ENCODE measurements at places on chromosomes 1 and 21.

DNA sequence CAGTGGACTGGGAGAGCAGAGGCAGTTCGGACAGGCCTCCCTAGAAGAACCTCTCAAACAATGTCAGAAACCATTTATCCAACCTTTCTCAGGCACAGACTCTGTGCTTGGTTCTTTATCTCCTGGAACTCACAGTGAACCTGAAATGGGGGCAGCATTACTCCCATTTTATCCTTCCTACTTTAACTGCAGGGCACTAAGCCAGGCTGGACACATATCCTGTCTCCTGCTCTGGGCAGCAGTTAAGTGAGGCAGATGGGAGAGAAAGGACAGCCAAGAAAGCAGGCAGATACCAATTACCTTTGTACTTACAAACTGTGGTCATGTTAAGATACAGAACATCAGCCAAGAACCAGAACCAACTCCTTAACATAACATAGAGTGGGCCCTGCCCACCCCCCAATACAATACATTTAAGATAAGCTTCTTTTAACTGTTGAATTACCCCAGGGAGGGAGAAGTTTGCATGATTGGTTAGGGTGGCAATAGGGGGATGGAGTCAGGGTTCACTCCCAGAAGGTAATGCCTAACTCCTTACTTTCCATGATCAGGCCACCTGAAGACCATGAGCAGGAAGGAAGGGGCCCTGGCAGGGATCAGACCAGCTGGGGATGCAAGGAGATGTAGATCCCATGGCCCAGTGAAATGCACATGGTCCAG is 10.9 kb downstream of the KDF1 start:
- no peak for DNase-seq
- H3K27ac ChIP-seq = peak overlapping the region; percentile 26
- H3K4me3 ChIP-seq = no peak overlapping the region

DNA sequence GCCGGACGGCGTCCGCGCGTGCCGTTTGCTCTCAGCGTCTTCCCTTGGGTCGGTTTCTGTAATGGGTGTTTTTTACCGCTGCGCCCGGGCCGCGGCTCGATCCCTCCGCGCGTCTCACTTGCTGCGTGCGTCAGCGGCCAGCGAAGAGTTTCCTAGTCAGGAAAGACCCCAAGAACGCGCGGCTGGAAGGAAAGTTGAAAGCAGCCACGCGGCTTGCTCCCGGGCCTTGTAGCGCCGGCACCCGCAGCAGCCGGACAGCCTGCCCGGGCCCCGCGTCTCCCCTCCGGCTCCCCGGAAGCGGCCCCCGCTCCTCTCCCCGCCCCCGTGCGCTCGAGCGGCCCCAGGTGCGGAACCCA is 159.8 kb downstream of the RUNX1 start:
- 0 out of 2 replicates have a peak, but pooled peaks cover 2% of the 10 kb centered on the region for H3K27me3 ChIP-seq
- no peak for DNase-seq
- no peaks in the 10 kb centered on the region for H3K4me1 ChIP-seq
- H3K4me3 ChIP-seq = peak overlapping the region; percentile 65
- no peaks in the 10 kb centered on the region for H3K36me3 ChIP-seq
- H3K27ac ChIP-seq = peak overlapping the region; percentile 65

- peaks cover 3% of the 10 kb centered on the region for H3K4me1 ChIP-seq
- no peaks in the 10 kb centered on the region for H3K36me3 ChIP-seq
- no peak overlapping the region for H3K27ac ChIP-seq
- no peak for DNase-seq
- no peak overlapping the region for H3K4me3 ChIP-seq
Observed at GRCh38 chr1:16503494-16503893, 10.6 kb downstream of the RNU1-1 start.

- no peaks in the 10 kb centered on the region for H3K4me1 ChIP-seq
- peaks cover 25% of the 10 kb centered on the region for H3K36me3 ChIP-seq
- H3K27ac ChIP-seq = no peak overlapping the region
- no peak overlapping the region for H3K4me3 ChIP-seq
- H3K27me3 ChIP-seq = no peaks in the 10 kb centered on the region
Observed at GRCh38 chr1:32797456-32797855, 19.7 kb downstream of the YARS1 start.

- H3K36me3 ChIP-seq = no peaks in the 10 kb centered on the region
- H3K27me3 ChIP-seq = no peaks in the 10 kb centered on the region
- H3K4me3 ChIP-seq = no peak overlapping the region
- no peaks in the 10 kb centered on the region for H3K4me1 ChIP-seq
- no peak overlapping the region for H3K27ac ChIP-seq
- DNase-seq = peak; percentile 13
Observed at GRCh38 chr1:242017580-242018233, 18.8 kb upstream of the MAP1LC3C start.

Measured in Panc1 (cell line).